Naive thymus-derived CD8-positive, alpha-beta T cell (primary cell): ENCODE measurements at places on chromosomes 3 and 15.

DNA sequence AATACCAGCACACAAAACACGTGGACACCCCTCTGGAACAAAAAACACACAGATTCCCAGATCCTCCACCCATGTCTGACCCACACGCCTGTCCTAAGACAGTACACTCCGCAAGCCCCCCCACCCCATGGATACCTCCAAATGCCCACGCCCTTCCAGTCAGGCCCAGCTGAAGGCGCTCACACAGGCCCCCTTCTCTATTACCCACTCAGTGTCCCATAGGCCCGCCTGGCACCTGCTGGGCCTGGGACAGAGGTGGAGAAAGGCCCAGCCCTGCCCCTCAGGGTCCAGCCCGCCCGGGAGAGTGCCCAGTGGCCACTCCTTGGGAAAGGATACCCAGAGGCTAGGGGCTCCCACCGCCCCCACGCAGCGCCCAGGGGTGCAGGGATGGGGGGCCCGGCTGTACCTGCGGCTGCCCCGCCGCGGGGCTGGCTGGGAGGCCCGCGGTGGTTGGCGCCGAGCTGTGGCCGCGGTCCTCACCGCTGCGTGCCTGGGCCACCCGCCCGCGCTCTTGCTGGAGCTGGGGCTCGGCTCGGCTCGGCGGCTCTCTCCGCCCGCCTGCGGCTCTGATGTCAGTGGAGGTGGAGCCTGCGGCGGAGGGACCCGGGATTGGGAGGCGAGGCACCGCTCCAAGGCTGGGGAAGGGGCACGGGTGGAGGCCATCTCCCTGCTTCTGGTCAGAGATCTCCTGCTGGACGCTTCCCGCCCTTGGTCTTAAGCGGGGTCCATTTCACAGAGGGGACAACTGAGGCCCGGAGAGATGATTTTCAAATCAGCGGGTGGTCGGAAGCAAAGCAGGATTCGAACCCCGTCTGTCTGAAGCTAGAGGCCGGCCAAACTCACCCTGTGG lies at the start of gene CAMK1:
Gene CAMK1, minus strand, starts transcription at position 522 of the 850 bp plus-strand sequence. CDS start 2,198 bp downstream, outside the sequence.
- H3K4me1 ChIP-seq, result peaks cover 16% of the 10 kb centered on the region
- H3K27ac ChIP-seq, result no peak within 1 kb of the TSS
- H3K36me3 ChIP-seq, result no peaks in the 10 kb centered on the region
- DNase-seq, result peak; percentile 36
- H3K4me3 ChIP-seq, result peak within 1 kb of the TSS; percentile 67
- no peaks in the 10 kb centered on the region for H3K27me3 ChIP-seq

DNA sequence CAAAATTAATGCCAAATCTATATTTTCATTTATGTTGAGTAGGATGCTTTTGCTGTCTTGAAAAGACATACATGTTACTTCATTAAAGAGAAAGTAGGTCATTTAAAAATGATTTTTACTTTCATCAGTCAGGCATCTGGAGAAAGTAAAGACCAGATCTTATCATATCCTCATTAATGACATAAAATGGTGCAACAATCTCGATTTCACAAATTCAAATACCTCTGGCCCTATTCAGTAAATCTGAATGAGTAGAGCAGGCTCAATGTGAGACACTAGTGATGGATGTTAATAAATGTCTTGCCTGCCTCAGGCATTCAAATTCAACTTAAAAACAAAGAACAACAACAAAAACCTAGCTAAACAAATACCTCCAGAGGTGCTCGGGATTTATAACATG lies 714.1 kb downstream of the NAALADL2 start:
- H3K4me1 ChIP-seq, result no peaks in the 10 kb centered on the region
- no peak for DNase-seq
- H3K4me3 ChIP-seq, result no peak overlapping the region
- no peaks in the 10 kb centered on the region for H3K36me3 ChIP-seq

DNA sequence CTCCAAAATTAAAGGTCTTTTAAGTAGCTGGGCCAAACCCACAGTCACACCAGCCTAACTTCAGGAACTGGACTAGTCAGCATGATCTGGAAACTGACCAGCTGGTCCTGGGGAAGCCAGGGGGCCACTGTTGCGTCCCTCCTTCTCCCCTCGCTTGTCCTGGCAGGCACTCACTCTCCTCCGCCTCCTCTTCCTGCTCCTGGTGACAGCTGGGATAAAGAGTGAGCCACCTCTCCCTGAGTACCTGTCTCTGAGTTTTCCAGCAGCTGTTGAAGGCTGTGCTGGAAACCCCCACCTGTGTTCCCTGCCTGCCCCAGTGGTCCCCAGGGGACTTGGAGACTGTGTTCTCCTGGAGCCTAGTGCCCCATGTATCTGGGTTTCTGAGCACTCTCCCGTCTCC lies 56.0 kb downstream of the FGD5 start:
- H3K27me3 ChIP-seq, result no peaks in the 10 kb centered on the region
- H3K36me3 ChIP-seq, result no peaks in the 10 kb centered on the region
- DNase-seq, result no peak
- H3K4me1 ChIP-seq, result peaks cover 11% of the 10 kb centered on the region
- no peak overlapping the region for H3K4me3 ChIP-seq

DNA sequence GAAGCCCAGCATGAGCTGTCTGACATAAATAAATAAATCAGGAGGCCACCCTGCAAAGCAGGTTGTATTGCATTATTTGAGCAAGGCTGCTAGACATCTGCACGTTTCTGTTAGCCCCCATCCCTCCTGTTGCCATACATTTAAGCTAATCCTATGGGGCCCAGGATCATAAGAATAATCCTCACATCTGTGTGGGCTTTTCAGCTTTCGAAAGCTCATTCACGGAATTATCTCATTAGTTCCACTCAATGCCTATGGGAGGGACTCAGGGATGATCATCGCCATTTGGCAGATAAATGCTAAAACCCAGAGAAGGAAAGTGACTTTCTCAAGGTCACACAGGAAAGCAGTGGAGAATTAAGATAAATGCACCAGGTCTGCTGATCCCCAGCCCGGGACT lies 123.4 kb downstream of the TLE3 start:
- peaks cover 13% of the 10 kb centered on the region for H3K27me3 ChIP-seq
- no peak overlapping the region for H3K27ac ChIP-seq
- H3K4me3 ChIP-seq, result no peak overlapping the region
- peaks cover 2% of the 10 kb centered on the region for H3K4me1 ChIP-seq

DNA sequence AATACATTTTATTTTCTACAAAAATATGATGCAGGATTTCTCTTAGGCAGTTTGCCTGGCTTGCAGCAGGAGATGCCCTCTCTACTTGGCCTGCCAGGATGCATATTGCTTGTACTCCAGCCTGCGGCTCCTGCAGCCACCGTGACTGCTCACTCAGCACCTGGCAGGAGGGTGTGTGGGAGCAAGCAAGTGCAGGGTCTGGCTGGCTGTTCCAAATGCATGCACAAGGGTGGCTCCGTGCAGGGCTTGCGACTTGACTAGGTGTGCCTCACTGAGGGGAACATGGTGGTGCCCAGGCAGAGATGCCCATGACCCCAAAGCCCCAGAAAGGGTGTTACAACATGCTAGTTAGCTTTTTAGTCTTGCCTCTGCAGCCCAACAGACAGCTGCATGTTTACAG lies 1240.2 kb upstream of the ALCAM start:
- H3K36me3 ChIP-seq, result no peaks in the 10 kb centered on the region
- H3K27ac ChIP-seq, result no peak overlapping the region
- no peaks in the 10 kb centered on the region for H3K27me3 ChIP-seq
- no peak for DNase-seq
- no peaks in the 10 kb centered on the region for H3K4me1 ChIP-seq

DNA sequence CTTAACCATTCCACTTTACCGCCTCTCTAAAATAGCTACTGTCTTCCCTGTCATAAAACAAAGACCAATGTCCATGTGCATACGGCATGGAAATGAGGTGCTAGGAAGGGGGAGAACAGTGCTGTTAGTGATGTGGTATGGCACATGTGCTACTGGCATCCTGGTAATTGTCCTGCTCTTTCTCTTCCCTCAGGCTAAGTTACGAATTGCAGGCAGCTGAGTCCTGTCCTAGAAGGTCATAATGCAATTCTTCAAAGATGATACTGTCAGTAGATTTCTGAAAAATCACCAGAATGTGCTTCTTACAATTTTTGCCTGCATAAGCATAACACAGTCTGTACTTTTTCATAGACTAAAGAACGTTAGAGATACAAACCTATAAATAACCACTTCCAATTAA lies 216.8 kb downstream of the RSL24D1 start:
- H3K36me3 ChIP-seq, result no peaks in the 10 kb centered on the region
- no peak overlapping the region for H3K4me3 ChIP-seq
- no peak for DNase-seq

GRCh38 chr15:62933386-62933785 lies 109.2 kb upstream of the TPM1 start:
- H3K4me3 ChIP-seq, result no peak overlapping the region
- H3K27ac ChIP-seq, result no peak overlapping the region
- no peaks in the 10 kb centered on the region for H3K36me3 ChIP-seq
- H3K27me3 ChIP-seq, result peaks cover 39% of the 10 kb centered on the region
- no peaks in the 10 kb centered on the region for H3K4me1 ChIP-seq

- H3K27ac ChIP-seq, result peak overlapping the region; percentile 100
- peak overlapping the region; percentile 100 for H3K4me3 ChIP-seq
- peaks cover 35% of the 10 kb centered on the region for H3K4me1 ChIP-seq
- DNase-seq, result no peak
- no peaks in the 10 kb centered on the region for H3K36me3 ChIP-seq
These were observed 369 bp upstream of the U2SURP start for GRCh38 chr3:143001034-143001368.

DNA sequence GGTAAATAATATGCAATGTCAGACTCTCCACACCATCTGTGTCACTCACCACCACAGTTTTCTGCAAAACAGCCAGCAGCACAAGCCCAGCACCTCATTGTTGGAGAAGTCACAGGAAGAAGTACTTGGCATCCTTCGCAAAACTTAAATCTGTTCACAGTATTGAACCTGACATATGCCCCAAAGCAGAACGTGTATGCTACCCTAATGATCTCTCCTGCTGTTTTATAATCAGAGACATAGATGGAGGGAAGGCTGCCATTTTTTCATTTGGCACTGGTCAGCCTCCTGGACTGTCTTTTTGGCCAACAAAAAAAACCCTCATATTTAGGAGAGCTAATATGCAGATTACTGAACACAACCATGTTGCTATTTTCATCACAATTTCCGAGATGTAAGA lies 1272.9 kb downstream of the ROBO1 start:
- no peak overlapping the region for H3K4me3 ChIP-seq
- no peak overlapping the region for H3K27ac ChIP-seq
- no peaks in the 10 kb centered on the region for H3K4me1 ChIP-seq
- H3K36me3 ChIP-seq, result no peaks in the 10 kb centered on the region

DNA sequence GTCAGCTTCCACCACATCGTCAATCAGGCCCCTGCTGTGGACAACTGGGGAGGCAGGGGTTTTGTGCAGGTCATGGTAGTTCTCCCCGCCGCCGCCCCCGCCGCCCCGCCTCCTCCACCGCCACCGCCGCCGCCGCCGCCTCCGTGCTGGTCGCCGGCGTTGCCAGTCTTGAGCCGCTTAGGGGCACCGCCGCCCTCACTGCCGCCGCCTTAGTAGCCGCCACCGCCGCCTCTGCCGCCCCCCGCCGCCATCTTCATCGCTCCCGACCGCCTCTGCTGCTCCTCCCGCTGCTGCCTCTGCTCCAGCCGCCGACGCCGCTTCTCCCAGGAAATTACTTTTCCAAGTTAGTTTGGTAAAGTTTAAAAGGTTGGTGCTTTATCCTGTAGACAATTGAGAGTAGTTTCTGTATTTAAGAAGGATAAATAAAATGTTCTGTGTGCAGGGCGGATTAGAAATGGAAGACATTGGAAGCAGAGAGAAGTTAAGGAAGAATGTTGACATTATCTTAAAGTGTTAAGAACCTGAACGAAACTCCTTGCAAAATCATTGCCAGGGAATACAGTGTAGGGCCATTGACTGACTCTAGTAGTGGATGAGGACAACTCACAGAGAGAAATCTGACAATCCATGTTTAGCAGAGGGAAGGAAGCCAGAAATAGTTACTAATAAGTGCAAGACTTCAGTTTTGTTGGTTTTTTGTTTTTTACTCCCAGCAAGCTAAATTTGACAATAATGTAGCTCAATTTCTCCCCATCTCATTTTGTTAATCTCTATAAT lies 53.0 kb upstream of the GOLGA8A start:
- DNase-seq, result no peak
- H3K4me3 ChIP-seq, result no peak overlapping the region
- no peaks in the 10 kb centered on the region for H3K36me3 ChIP-seq
- H3K4me1 ChIP-seq, result peaks cover 5% of the 10 kb centered on the region
- peaks cover 62% of the 10 kb centered on the region for H3K27me3 ChIP-seq

DNA sequence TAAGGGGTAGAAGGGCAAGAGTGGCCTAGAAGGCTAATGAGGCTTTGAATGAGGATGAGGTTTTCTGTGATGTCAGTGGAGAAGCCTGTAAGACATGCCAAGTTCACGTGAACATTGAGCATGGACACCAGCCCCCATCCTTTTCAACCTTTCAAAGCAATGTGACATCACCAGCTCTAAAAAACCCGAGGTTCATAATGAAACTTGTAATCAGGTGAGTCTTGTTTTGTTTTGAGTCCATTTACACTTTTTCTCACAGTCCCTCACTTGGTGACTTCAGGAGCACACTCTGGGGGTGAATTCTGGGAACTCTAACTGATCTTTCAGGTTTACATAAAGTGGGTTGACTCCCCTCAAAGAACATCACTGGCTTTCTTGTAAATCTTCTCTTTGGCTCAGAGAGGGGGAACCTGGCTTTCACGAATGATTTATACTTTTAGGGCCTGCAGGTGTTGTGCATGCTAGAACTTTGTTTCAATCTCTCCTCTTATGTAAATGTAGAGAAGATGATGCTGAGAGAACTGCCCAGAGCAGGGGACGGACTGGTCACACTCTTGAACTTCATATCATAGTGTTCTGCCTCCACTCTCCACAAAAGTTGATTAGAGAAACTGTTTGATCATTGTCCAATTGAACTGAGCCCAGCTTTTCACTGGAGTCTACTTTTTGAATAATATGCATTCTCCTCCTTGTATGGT lies 224.7 kb upstream of the SATB1 start:
- no peaks in the 10 kb centered on the region for H3K27me3 ChIP-seq
- no peaks in the 10 kb centered on the region for H3K36me3 ChIP-seq
- DNase-seq, result no peak
- H3K27ac ChIP-seq, result no peak overlapping the region

- H3K27me3 ChIP-seq, result no peaks in the 10 kb centered on the region
- no peak overlapping the region for H3K27ac ChIP-seq
- no peaks in the 10 kb centered on the region for H3K4me1 ChIP-seq
These were observed 220.0 kb downstream of the ZMAT3 start for GRCh38 chr3:178851564-178851963.

GRCh38 chr3:68090571-68090970 lies 436.2 kb upstream of the SUCLG2 start:
- H3K36me3 ChIP-seq, result no peaks in the 10 kb centered on the region
- H3K4me3 ChIP-seq, result peak overlapping the region; percentile 49
- no peaks in the 10 kb centered on the region for H3K27me3 ChIP-seq
- H3K27ac ChIP-seq, result peak overlapping the region; percentile 55

GRCh38 chr3:136237103-136237502 lies 13.0 kb upstream of the PCCB start:
- H3K4me1 ChIP-seq, result no peaks in the 10 kb centered on the region
- no peak overlapping the region for H3K4me3 ChIP-seq
- no peak overlapping the region for H3K27ac ChIP-seq
- DNase-seq, result no peak
- H3K27me3 ChIP-seq, result peaks cover 2% of the 10 kb centered on the region

DNA sequence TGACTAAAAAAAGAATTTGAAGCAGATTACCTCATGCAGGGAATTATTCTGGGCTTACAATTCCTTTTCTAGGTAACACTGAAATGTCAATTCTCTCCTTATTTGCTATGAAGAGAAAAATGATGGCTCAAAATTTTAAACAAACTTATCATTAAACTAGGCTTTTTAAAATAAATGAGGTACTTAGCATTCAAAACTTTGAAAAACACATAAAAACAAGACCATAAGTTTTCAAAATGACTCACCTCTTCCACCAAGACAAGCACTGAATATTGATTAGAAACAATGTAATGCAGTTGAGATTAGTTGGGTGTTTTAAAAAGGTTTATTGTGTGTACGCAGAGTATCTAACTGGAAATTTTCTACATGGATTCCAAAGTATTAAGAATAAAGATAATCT lies 154.6 kb downstream of the ADAM10 start:
- no peak for DNase-seq
- H3K27me3 ChIP-seq, result no peaks in the 10 kb centered on the region
- no peak overlapping the region for H3K27ac ChIP-seq
- no peak overlapping the region for H3K4me3 ChIP-seq
